ENCODE measurements at places on chromosomes 11 and 22. TPM values are rescaled to one million over a fixed set of nuclear protein-coding genes. Genes with fewer than 3 reads are reported as not detected.
A peak's percentile ranks its signal among the peaks of the same experiment; 100 is the strongest.

DNA sequence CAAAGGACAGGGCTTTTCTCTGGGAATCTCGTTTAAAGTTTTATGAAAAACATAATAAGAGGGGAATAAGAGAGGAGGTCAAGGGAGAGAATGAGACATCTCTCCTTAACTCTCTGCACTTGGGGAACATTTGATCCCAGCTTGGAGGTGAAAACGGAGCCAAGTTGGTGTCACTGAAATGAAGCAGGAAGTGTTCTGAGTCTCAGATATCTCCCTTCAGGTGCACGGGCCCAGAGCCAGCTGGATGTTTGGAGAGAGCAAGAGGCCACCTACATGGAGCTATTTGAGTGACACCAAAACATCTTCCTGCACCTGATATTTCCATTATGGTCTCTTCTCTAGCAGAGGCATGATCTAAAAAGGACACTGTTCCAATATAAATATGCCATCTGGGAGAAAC is 85.7 kb downstream of the BLID start:
- DNase-seq, result no peak

GRCh38 chr11:70487160-70487559 is 88.8 kb downstream of the CTTN start:
- no peak for DNase-seq

- DNase-seq, result no peak
These were observed 19.1 kb downstream of the SPECC1L start for GRCh38 chr22:24289741-24290163.

DNA sequence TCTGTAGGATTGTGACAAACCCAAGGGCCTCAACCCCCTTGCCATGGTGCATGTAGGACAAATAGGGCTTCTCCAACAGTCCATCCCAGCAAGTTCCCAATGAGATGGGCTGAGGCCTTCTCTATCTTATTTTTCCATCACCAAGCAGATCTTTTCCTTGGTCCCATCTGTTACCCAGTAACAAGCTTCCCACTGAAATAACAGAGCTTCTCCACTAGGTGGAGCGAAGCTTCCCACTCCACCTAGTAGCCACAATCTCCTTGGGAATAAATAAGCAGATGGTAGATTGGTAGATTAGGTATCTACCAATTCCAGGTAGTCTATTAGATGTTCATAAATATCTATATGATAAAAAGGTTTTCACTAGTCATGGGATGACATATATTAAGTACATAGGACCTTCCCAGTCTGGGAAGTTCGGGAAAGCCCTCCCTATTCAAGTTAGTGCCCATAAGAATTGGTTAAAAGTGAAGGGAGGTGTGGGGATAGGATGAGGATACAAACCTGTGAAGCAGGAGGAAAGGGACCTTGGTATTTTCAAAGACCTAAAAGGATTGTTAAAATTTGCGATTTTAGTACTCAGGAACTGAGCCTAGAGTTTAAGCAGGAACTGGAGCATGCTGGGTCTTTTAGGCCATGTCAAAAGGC is 5.9 kb upstream of the OR52L1 start:
- no peak for DNase-seq

DNA sequence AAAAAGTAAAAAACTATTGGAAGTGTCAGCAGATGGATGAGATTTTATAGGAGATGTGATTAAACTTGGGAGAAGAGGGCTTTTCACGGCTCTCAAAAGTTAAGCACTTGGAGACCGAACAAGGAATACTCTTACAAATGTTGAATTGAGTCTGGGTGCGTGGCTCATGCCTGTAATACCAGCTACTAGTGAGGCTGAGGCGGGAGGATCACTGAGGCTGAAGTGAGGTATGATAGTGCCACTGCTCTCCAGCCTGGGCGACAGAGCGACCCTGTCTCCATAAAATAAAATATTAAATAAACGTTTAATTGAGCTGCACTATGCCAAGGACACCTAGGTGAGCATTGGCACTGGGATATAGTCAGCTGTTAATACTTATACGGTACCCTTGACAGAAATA is 1.9 kb downstream of the CEP57 start:
- DNase-seq, result no peak

MRGPRX3 gene
- not detected for total RNA-seq

BANF1 gene
- 29.5 TPM for total RNA-seq

DNA sequence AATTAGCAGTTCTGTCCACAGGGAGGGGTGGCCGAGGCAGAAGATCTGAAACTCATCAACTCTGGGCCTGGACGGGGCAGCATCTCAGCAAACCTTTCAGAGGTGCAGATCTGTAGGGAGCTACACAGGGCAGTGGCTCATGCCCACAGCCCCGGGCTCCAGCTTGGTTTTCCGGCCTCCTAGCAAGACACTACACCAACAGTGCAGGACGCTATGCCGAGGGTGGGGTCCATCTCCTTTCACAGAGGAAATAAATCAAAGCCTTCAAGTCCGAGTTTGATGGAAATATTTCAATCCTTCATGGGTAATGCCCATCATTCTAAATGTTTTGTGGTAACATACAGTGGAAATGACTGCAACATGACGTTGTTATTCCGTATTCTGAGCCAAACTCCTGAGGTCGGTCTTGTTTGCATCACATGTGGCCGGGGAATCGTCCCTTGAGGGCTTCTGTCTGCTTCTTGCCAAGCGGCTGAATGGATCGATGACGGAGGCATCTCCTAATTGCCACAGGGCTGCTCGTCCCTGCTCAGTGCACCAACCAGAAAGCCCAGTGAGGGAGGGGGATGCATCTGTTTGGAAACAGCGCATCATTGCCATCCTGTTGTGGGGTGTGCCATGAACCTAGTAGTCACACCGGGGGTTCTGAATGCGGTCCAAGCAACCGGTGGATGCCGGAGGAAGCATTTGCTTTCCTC is 30.0 kb downstream of the LINC01488 start:
- no peak for DNase-seq

CSNK2A3 gene
- total RNA-seq, result 0.64 TPM

DNA sequence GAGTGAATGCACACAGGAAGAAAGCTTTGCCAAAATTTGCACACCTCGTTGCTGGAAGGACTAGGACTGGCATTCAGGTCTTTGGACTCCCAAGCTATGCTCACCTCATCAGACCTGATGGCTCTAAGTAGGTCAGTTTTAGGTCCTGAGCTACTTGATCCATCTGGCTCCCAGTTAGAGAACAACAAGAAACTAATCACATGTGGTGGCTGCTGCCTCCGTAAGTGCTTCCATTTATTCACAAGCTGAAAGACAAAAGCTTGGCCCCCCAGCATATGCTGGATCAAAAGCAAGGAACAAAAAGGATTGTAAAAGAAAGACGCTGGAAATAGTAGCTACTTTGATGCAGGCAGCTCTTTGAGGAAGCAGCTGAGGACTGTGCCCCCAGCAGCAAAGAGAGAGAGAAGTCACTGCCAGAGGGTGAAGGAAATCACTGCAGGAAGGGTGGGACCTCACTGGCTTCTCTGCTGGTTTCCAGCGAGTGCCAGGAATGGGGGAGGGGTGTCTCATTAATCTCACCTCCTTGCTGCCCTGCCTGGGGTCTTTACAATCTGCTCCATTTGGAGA is 268.9 kb downstream of the KIRREL3 start:
- DNase-seq, result no peak

DNA sequence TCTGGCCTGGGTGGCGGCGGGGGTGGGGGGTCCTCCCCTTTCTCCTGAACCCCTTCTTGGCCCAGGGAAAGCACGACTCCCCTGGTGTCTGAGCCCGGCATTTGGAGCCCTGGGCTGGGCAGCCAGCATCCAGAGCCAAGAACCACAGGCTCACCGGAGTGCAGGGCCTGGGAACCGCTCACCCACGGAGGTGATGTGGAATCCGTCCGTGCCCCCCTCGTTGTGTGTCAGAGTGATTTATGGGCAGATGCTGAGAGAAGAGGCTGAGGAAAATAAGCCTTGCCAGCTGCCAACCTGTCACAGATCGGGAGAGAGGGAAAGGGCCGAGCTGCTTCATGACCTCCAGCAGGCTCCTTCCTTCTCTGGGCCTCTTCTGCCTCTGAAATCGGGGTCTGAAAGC is 33.7 kb downstream of the WNT11 start:
- no peak for DNase-seq

DNA sequence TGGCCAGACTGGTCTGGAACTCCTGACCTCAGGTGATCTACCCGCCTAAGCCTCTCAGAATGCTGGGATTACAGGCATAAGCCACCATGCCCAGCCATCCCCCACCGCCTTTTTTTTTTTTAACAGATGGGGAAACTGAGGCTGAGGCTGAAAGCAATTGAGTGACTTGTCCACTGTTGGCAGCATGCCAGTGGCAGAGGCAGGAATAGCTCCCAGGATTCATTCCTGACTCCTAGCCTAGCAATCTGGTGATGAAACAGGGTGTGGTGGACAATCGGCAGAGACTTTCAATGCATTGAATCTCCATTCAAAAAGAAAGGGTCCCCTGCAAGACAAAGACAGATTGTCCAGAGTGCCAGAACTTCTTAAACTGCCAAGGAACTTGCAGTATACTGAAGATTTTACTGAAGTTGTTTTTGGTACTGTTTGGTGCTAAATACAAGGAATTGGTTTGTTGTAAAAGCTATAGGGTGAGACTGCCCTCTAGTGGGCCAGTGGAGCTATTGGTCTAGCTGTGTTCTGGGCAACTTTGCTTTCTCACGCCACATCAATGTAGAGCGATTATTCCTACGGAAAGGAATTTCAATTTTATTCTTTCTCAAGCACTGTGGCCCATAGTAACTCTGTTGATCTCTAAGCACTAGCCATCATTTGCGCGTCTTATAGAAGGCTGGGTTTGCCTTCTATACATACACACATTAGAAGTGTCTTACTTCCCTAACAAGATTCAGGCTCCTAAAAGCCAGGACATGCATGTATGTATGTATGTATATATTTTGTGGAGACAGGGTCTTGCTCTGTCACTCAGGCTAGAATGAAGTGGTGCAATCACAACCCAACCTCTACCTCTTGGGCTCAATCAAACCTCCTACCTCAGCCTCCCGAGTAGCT is 21.0 kb downstream of the C22orf31 start:
- peak; percentile 66 for DNase-seq

ESRRA gene
- 266 TPM for total RNA-seq

DNA sequence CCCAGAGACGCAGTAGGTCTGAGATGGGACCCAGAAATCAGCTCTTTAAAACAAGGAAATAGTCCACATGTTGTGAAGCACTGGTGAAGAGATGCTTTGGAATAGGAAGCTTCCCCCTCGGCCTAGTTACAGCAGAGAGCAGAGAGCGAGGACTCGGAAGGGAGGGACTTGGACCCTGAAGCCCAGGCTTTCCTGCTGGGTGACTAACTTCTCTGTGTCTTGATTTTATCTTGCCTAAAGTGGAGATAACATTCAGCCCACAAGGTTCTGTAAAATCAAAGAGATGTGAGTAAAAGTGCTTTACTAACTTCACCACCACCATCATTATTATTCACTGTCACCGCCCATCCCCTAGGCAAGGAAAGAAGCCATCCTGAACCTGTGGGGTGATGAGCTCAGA is 58.4 kb downstream of the THAP12 start:
- no peak for DNase-seq

DNA sequence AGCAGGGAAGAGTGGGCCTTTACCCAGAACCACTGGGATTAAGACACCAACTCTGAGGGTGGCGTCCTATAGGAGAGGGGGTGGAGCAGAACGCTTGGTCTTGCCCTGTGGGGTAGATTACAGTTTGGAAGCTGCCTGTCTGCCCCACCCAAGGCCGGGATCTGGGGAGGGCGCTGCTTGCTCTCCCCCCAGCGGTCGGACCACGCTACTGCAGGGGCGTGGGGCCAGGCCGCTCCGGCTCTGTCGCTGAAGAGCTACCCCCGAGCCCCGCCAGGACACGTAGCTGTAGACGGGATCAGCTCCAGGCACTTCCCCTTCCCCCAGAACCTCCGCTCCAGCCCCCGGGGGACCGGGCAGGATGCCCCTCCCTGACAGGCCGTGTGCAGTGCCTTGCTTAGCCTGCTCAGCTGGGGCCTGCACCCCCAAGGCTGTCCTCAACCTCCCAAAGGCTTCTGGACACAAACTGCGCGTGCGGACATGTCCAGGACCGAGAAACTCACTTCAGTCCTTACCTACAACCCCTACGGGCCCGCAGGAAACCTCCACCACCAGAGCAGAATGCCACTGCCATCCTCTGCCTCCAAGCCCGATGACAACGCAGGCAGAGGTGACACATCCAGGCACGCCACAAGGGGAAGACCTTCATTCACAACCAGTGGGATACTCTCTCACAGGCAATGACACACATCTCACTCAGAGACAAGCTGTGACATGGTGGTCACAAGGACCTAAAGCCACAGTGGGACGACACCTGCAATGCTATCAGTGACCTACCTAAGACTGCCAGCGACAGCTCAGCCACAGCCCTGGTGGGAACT is 3.6 kb downstream of the AHNAK start:
- peak; percentile 87 for DNase-seq

DNA sequence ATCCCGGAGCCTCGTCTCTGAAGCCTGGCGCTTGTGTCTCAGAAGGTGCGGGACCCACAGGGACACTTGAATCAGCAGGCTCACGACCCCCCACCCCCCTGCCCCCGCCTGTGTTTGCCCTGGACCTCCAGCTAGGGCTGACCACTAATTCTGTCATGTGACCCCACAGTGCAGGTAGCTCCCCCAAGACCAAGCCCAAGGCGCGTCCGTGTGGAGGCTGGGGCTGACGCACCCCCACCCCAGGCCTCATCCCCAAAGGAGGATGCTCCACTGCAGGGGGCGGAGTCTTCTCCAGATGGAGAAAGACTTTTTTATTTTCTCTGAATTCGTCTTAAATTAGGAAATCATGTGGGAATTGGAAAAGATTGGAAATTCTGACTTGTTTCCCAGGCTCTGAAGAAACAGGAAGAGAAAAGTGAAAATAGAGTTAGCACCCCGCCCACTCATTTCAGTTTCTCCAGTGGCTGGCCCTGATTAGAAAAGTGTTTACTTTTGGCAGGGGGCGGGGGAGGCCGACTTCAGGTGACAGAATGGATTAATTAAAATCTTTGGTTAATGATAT is 1.0 kb upstream of the RELA start:
- DNase-seq, result peak; percentile 66

DNA sequence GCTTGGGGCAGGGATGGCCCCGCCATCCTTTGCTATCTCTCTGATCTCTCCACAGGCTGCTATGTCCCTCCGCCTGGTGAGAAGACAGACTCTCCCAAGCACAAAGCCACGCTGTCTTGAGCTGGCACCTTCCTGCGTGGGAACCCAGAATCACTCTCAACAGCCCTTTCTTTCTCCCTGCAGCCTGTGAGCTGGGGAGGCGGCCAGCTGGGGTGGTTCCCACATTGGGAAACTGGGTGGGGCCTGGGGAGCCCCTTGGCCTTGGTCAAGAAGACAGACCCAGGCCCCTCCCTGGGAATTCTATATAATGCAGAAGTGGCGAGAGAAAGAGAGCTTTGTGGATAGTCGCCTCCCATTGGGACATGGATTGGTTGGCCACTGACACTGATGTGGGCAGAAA is 129.0 kb upstream of the TIMP3 start:
- no peak for DNase-seq

DNA sequence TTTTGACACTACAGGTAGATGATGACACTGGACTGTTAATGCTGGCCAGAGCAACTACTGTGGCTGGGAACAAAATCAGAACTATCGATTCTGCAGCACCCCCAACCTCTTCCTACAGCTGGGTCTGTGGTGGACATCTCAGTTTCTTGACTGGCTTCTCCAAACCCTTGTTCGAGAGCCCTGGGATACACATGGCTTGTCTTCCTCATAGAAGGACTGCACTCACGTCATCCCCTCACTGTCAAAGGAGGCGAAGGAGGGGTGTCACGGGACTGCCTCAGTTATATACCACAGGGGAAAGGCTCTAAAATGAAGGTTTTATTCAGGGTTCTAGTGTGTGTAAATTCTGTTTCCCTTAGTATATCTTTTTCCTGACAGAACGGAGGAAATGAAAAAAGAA is 44.9 kb downstream of the PITPNB start:
- no peak for DNase-seq

- no peak for DNase-seq
These were observed 620 bp upstream of the ATG2A start for GRCh38 chr11:64917663-64917995.

Data from transverse colon (tissue), 4 donors.